ENCODE measurements at places on chromosomes 7 and 10.

- DNase-seq = no peak
These were observed 7.5 kb downstream of the EMX2 start for GRCh38 chr10:117550076-117550475.

DNA sequence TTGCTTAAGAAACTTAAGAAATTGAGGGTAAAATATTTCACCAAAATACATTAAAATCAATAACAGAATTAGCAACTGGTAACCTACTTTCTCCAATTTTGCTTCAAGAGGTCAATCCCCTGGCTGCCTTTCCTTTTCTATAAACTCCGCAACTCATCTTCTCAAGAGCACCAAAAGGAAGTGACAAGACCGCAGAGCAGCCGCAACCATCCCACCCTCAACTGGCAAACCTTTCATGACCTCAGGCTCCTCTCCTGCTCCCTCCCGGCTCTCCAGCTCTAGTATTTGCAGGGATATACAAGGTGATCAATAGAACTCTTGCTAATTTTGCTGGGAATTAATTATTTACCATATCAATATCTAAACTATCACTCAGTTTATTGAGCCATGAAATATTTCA, 88.9 kb downstream of the ATE1 start:
- no peak for DNase-seq

GRCh38 chr10:61410353-61411070, 42.7 kb downstream of the TMEM26 start:
- no peak for DNase-seq

GRCh38 chr7:146654048-146654447, 537.4 kb downstream of the CNTNAP2 start:
- no peak for DNase-seq

- DNase-seq = no peak
These were observed 76.6 kb downstream of the TMEM178B start for GRCh38 chr7:141150465-141150864.

- no peak for DNase-seq
These were observed 9.8 kb upstream of the LRRTM3 start for GRCh38 chr10:66916030-66916429.

- DNase-seq = no peak
These were observed 12.0 kb downstream of the FXYD4 start for GRCh38 chr10:43383204-43383971.

DNA sequence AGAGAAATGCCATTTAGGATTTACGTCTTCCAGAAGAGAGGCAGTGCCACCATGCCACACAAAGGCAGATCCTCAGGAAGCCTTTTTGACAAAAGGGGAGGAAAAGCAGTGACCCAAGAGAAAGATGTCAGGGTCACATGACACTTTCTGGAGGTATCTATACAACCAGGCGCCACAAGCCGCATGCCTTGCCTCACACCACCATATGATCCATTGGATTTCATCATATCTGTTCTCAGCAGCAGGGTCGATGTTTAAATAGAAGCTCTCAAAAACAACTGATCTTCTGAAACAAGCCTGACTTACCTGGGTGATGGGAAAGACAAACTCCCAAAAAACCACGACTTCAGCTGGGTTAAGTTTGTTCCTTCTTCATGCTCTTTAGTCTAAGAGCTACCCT, 52.5 kb upstream of the UNC5B start:
- DNase-seq = no peak

GRCh38 chr7:91182819-91183764, 81.1 kb upstream of the FZD1 start:
- DNase-seq = peak; percentile 57

GRCh38 chr7:158129037-158130022, 458.3 kb downstream of the PTPRN2 start:
- DNase-seq = no peak

- no peak for DNase-seq
These were observed 2.3 kb upstream of the PNPLA8 start for GRCh38 chr7:108528183-108528712.

- no peak for DNase-seq
These were observed 1.4 kb downstream of the HOXA5 start for GRCh38 chr7:27141923-27142579.

- DNase-seq = no peak
These were observed 52.5 kb downstream of the KLRG2 start for GRCh38 chr7:139431010-139431409.

GRCh38 chr10:33498391-33498891, 164.0 kb upstream of the NRP1 start:
- no peak for DNase-seq

DNA sequence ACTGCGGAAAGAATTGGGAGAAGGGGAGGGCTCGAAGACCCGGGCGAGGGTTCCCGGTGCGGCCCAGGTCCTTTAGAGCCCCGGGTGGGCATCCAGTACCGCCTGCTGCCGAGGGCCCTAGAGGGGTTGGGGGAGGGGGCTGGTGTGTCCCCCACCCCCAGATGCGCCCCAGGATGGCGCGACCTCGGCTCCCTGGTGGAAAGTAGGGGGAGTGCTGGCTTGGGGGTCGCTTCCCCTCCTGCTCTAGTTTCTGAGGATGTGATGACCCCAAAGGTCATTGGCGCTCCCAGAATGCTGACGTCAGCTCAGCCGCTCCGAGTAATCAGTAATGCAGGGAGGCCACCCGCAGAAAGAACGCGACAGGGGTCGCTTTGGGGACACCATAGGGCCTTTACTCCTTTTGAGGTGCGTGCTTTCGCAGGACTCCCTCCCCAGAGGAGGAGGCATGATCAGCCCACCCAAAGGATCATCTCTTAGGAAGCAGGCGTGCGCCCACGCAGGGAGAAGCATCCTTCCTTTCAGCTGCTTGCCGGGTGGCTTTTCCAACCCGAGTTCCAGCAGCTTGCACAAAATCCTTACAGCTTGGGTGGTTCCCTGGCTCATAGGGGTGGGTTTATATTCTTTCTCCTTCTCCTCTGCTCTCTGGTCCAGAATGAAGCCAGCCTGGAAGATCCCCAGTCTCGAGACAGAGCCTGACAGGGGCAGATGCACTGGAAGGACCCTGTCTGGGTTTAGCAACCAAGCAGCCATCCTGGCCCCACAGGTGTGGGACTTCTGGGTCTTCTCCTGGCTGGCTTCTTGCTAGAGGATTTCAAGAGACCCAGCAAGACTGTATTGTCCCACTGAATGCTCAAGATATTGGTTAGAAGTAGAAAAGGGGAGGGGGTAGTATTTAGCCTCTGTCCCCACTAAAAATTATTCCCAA, 1.3 kb upstream of the PRKAG2 start:
- DNase-seq = no peak

- DNase-seq = no peak
These were observed 44.2 kb upstream of the RNF148 start for GRCh38 chr7:122746948-122747347.

DNA sequence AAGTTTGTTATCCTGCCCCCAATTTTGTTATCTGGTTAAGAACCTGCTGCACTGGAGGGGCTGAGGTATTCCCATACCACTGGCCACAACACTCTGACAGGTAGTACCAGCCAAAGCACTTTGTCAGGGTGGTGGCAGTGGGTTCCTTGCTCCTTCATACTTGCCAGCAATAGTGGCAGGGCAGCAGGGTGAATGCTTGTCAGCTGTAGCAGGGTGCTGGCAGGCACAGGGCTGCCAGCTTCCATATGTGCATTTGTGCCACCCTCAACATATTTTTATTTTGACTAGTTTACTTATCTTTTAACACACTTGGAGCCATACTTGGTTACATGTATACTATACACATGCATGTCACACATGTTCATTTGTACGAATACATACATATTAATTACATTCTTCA, 294.0 kb upstream of the VWC2 start:
- DNase-seq = no peak

- no peak for DNase-seq
These were observed 184.0 kb downstream of the ADAM12 start for GRCh38 chr10:126204320-126204719.

GRCh38 chr10:62512732-62513475, 138.7 kb downstream of the ZNF365 start:
- peak; percentile 73 for DNase-seq

- DNase-seq = no peak
These were observed 9.1 kb upstream of the JAKMIP3 start for GRCh38 chr10:132056663-132057062.

GRCh38 chr10:113720386-113720785, 31.1 kb upstream of the PLEKHS1 start:
- no peak for DNase-seq

DNA sequence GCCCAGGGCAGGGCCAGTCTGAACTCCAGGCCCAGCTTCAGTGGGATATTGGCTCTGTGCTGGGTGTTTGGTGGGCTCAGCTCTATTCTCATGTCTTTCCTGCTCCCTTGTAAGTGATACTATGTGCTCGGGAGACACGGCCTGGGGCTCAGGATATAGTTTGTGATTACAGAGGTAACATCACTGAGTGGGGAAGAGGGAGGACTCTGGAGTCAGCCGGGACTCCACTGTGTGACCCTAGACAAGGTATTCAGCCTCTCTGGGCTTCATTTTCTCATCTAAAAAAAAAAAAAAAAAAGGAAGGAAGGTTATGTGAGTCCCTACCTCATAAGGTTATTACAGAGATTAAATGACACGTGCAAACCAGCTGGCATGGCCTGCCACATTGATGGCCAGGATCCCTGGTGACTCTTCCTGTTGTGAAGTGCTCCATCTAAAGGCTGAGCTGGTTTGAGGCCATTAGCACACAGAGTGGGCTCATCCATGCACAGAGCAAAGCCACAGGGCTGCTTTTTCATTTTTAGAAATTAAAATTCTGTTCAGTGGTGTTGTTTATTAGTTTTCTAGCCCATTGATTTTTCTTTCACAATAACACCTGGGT, 15.7 kb downstream of the SLC13A4 start:
- DNase-seq = no peak

GRCh38 chr10:48357631-48358030, 51.2 kb downstream of the MAPK8 start:
- no peak for DNase-seq

GRCh38 chr7:68423356-68423755, 1174.9 kb upstream of the AUTS2 start:
- DNase-seq = no peak

- DNase-seq = no peak
These were observed 1.3 kb downstream of the SEC61G start for GRCh38 chr7:54757711-54758110.

DNA sequence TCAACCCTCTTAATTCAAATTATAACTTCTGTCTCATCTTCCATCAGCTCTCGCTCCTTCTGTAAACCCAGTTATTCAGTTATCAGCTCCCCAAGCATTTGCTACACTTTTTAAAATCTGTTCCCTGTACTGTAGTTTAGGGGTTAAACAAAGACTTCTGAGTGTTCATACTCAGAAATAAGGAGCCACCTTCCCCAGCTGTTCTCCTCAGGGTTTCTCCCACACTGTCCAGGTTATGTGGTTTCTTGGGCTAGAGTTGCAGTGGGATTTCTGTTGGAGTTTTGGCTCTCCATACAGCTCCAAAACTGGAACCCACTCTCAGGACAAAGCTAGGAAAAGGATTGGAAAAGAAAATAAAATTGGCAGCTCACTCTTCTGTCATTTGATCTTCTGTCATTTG, 20.8 kb downstream of the NHLRC2 start:
- no peak for DNase-seq

DNA sequence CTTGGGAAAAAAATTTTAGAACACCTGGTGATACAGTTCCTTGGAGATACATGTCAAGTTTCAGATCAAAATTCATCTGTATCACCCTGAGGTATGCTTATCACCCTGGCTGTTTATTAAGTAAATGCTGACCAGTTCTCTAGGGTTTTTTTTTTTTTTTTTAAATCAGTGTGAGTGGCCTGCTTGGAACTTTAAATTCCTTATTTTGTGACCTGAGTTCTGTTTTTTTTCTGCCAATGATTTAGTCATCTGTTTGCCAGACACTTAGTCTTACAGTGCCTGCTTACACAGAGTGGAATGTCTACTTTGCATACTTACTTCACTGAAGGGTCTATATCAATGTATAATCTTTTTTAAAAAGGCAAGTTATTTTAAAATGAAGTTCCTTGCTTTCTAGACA, 1.8 kb downstream of the TSPAN13 start:
- no peak for DNase-seq

- DNase-seq = no peak
These were observed 215.3 kb downstream of the KIF20B start for GRCh38 chr10:89916468-89917215.

- DNase-seq = no peak
These were observed 7.5 kb downstream of the CCDC71L start for GRCh38 chr7:106653488-106653887.

DNA sequence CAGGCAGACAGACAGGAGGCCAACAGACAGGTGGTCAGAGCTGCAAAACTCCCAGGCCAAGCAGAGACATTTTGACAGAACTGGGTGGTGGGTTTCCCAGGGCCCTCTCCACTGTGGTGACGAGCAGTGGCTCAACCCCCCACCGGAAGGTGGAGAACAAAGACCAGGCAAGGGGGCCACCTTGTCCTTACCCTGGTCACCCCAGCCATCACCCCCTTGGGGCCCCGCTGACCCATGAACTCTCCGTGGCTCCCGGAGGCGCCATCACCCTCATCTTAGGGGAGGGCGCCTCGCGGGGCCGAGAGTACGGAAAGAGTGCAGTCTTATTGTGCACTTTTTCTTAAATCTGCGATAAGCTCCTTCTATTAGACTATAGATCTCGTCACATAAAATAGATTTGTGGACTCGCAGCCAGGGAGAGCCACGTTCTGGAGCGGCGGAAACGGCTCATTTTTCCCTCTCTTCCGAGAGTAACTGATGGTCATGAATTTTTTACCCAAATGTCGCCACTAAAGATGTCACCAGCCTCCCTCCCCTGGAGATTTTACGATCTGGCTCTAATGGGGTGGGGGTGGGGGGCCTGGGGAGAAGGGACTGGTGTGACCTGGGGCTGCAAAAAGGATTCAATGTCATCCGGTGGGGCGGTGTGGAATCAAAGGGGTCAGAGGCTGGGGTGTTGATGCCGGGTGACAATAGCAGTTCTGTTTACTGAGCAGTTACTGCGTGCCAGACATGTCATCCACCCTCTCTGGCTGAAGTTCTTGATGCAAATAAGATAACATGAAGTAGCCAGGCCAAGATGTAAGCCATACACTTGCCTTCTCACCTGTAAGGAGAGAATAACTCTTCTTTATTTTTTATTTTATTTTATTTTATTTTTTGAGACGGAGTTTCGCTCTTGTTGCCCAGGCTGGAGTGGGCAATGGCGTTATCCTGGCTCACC, 71.1 kb upstream of the MYL10 start:
- no peak for DNase-seq
